ENCODE measurements at places on chromosomes 7 and 10.

DNA sequence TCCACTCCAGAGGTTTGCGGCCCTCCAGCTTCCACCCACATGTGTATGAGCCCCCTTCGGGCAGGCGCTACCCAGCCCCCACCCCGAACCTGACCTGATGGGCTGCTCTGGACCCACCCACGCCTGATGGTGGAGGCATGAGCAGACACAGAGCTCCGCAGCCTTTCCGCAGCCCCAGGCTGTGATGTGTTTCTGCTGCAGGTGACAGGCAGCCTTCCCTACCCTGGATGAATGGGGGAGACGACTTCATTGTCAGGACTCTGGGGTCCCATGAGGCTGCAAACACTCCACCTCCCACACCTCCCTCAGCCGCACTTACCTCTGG lies 61.2 kb downstream of the OAT start:
- no peak for DNase-seq

GRCh38 chr10:117549100-117549585 lies 6.6 kb downstream of the EMX2 start:
- no peak for DNase-seq

GRCh38 chr7:109772161-109772560 lies 1202.5 kb downstream of the DNAJB9 start:
- no peak for DNase-seq

GRCh38 chr7:31512166-31512565 lies 1.7 kb upstream of the ITPRID1 start:
- DNase-seq = no peak

- no peak for DNase-seq
These were observed 19.1 kb upstream of the FAM53B start for GRCh38 chr10:124763267-124763666.

GRCh38 chr10:1594372-1595241 lies 142.7 kb downstream of the ADARB2 start:
- no peak for DNase-seq
